ENCODE measurements at places on chromosomes 16 and 17.

DNA sequence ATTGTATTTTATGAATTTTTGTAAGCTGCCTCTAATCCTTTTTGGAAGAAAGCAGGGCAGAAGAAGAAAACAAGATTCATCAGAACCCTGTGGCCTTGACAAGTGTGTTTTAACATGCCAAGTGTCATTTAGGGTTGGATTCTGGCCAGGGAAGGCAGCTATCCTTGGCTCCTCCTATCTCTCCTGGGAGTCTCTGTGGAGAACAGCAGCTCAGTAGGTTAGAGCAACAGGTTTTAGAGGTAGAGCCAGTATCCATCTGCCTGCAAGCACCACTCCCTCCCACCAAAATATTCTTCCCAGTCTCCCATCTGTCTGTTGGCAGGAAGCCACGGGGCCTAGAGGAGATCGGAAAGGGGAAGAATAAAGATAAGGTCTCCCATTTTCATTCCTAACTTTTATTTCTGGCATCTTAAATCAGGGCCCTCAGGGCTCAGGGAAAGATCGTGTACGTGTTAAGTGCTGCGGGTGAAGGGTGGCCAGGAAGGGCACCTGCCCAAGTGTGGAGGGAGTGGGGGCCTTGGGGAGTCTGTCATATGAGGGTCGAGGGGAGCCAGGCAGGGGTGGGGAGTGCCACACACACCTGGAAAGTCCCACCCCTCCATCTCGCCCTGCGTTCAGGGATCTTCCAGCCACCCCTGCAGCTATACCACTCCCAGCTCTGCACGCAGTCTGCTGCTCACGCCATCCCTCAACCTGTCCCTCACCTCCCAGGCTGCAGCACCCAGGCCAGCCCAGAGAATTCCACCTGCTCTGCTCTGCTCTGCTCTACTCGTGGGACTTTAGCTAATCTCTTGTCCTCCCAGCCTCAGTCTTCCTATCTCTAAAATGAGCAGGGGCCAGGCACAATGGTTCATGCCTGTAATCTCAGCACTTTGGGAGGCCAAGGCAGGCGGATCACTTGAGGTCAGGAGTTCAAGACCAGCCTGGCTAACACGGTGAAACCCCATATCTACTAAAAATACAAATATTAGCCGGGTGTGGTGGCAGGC lies 17.1 kb upstream of the CPSF4L start:
- no peak for DNase-seq

GRCh38 chr16:11326084-11326736 lies 19.0 kb upstream of the RMI2 start:
- no peak for DNase-seq

- no peak for DNase-seq
These were observed 541.9 kb upstream of the CDH11 start for GRCh38 chr16:65663774-65664173.

DNA sequence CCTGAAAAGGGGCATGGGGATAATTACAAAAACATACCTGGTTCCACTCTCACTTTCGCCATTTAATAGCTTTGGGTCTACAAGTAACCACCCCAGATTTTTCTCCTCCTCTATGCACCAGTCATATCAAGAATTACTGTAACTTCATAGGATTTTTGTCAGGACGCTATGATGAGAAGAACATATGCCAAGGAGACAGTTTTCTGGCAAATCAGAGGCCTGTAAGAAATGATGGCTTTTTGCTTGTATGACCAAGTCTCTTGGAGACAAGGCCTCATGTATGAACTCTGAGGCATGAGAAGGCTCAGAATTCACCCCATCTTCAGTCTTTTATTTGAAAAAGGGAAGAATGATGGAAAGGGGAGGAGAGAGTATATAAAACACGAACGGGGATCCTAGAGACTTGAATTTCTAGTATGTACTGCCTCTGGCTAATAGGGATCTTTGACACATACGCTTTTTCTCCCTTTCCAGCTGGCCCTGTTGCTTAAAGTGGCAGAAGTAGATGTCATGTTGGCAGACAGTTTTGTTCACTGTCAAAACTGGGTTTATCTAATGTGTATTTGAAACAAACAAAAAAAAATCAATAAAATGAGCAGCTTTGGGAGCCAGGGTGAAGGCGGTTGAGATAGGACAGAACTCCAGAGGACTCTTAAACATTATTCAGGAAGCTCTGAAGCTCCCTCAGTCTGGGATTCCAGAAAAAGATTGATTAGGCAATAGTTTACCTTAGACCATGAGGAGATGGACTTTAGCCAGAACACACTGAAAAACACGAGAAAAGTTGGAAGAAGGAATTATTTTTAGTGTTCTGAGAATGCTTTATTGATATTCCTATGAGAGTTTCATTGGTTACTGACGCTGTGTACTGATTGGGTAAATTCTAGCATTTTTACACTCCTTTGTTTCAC lies 656.6 kb downstream of the WWOX start:
- DNase-seq: no peak

DNA sequence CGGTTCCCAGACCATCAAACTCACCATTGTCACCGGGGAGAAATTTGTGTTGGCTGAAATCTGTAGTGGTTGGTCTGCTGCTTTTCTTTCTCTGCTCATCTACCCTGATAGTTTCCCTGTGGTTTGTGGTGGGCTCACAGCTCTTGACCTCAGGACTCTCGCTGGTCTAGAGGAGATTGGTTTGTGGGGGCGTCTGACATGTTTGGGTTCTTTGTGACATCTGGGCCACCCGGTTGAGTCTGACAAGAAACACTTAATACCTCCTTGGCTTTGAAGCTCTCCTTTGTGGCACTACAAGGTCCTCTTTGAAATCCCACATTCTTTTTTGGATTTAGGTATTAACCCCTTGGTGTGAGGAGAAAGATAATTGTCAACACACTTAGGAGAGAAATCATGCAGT lies 662.0 kb downstream of the WWOX start:
- DNase-seq: no peak

DNA sequence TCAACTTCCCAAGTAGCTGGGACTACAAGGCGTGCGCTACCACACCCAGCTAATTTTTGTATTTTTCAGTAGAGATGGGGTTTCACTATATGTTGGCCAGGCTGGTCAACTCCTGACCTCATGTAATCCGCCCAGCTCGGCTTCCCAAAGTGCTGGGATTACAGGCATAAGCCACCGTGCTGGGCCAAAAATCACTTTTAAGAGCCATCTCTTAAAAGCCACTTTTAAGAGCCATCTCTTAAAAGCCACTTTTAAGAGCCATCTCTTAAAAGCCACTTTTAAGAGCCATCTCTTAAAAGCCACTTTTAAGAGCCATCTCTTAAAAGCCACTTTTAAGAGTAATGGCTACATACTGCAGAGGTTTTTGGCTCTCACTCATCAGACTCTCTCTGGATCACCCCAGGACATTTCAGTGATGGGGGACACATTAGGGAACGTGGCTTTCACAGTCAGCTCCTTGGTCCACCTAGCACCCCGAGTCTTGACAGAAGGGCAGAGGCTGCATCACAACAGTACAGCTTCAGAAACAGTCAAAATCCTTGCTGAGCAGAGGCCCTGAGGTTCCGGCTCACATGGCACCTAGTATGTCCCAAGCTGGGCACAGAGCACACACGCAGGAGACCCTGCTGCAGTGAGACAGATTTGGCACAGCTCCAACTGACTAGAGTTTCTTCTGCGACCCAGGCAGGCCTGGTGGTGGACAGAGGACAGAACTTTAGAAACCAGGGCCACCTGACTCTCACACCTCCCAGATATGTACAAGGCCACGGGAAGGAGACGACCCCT lies 23.6 kb downstream of the RANBP10 start:
- DNase-seq: no peak

DNA sequence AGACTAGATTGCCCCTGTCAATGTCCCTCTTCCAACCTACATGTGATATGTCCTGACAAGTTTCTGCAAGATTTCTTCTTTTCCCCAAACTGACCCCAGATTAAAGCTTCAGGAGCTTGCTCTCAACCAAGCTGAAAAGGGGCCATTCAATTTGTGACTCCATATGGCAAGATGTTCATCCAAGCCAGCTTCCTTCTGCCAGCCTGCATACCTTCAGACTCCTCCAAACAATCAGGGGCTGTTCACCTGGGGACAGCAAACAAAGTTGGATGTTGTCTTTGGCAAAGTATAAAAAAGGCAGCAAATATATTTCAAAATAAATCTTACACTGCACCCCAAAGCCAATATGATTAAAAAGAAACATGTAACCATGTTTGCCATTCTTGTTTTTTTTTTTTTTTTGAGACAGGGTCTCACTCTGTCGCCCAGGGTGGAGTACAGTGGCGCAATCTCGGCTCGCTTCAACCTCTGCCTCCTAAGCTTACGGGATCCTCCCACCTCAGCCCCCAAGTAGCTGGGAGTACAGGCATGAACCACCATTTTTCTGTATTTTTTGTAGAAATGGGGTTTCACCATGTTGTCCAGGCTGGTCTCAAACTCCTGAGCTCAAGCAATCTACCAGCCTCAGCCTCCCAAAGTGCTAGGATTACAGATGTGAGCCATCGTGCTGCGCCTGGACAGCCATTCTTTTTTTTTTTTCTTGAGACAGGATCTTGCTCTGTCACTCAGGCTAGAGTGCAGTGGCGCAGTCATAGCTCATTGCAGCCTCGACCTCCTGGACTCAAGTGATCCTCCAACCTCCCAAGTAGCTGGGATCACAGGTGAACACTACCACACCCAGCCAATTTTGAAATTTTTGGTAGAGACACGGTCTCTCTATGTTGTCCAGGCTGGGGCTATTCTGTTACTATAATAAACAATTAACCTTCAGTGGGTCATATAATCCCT lies 50.0 kb upstream of the AKAP1 start:
- no peak for DNase-seq

DNA sequence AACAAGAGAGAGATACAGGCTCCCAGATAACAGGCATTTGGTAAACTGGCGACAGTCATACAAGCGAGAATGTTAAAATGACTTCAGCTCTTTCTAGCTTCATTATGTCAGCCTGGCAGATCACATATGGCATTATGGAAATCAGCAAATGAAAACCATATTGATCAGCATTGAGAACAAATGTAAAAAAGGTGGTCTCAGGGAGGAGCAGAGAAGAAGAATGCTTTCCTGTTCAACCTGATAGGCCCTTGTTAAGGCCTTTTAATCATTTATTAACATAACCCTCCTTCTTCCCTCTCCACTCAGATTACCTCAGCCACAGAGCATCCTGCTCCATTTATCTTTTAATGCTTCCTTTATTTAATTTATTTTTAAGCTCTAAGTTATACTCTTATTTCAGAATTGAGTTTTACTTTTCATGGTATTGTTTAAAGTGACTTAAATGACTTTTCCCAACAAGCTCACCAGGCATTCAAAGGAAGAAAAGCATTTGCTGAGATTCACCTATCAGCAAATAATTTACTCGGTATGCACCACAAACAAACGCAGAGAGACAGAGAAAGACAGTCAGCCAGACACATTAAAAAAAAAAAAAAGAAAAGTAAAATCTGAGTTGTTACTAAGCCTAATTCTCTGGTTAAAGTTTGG lies 243.9 kb upstream of the TBX2 start:
- no peak for DNase-seq

DNA sequence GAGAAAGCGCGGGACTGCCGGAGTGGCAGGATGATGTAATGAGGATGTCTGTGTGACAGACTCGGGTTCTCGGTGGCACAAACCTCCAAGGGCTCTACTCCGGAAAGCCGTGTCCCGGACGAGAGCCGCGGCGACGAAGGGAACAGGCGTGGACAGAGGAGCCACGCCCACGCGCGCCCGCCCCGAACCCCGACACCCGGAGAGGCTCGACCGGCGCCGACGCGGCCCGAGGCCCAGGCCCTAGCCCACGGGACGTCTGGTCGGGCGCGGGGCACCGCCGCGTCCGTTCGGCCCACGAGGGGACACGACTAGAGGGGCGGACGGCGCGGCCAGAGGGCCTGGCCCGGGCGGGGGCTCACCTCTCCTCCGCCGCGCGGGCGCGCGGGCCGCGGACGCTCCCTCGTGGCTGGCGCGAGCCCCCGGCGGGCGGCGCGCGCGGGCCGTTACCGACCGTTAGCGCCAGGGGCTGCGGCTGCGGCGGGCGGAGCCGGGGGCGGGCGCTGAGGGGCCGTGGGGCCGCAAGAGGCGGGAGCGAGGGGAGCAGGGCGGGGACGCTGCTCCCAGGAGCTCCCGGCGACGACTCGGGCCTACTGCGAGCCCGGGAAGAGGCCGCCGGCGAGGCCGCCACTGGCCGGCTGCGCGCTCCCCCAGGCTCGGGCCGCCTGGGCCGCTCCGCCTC lies 2.1 kb upstream of the IRX5 start:
- DNase-seq: no peak

DNA sequence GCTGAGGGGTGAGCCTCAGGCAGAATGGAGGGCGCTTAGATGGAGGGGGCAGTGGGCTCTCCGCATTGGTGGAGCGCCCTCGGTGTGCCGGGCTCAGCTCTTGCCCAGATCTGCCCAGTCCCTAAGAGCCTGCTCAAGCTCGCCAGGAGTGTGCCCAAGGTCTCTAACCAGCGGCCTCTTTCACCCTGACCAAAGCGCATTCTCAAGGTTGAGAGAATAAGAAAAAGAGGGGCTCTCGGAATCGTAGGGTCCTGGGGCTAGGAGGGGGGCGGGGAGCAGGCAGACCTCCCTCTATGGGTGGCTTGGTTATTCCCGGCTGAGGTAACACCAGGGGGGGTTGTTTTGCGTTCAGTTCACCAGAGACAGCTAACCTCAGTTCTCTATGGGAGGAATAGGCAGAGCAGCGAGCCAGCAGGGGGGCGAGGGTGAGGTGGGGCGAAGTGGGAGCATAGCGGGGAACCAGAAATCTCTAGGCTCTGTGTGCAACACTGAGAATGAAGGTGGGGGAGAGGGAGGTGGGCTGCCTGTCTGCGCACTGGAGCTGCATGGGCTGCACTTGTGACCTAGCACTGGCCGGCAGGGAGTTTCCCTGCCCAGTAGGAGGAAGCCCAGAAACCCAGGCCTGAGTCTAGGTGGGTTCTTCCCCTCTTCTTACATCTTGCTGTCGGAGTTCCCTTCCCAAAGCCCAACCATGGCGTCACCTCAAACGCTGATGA lies 3.0 kb downstream of the TMEM132E start:
- no peak for DNase-seq

- DNase-seq: no peak
These were observed 16.5 kb downstream of the ASPSCR1 start for GRCh38 chr17:81993729-81994592.

DNA sequence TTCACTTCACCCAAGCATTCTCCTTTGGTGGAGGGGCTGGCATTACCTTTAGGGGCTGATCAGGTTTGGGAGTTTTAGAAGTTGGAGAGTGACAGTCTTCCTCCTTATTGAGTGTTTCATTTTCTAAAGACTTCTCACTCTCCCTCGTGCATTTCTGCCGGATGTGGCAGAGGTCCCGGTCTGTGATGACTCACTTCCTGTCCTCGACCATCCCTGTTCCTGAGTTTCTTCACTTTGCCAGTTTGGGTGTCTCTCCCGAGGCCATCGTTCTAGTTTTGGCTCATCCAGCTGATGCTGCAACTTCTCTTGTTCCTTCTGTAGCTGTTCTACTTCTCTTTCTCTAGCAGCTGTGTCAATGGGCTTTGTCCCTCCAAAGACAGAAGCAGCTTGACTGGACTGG lies 104.3 kb downstream of the PHKB start:
- DNase-seq: no peak

All from activated CD4-positive, alpha-beta T cell treated with anti-CD3 and anti-CD28 coated beads for 24 hours (primary cell).